ENCODE measurements at places on chromosomes 12 and 14.
A peak's percentile ranks its signal among the peaks of the same experiment; 100 is the strongest.

DNA sequence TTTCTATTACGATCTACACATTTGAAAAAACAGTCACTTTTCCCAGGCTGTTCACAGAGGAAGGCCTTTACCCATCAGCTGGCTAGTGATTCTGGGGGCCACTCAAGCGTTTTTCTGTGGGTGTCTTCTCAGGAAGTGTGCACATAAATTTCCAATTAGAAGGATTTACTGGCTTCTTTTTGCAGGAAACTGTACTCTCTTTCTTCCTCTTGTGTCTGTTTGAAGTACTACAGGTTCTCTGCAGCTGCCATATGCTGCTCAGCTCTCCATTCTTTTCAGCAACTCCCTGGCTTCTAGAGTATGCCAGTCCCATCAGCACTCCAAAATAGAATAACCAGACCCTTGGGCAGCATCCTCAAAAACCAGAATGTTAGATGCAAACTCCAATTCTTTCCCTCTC, 110.4 kb upstream of the NAV3 start:
- DNase-seq = no peak

DNA sequence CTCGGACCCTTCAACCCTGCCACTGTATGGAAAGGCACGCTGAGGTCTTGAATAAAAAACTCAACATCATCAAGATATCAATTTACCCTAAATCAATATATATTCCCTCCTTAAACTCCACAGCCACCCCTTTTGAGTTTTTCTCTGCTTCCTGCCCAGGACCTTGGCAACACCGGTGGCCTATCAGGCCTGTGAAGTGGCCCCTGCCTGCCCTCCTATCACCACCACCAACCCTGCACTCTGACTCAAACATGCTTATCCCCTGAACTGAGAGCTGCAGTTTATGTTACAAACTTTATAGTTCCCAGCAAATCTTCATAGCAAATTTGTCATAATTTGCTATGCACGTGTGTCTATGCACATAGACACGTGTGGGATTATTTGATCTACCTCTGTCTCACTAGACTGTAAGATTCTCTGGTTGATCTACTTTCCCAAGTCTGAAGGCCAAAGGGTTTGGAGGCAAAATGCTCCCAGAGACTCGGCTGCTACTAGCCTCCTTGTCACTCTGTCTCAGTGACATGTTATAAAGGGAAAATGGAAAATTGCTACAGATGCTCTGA, 63.4 kb downstream of the SPTB start:
- DNase-seq = no peak

GRCh38 chr12:112353393-112353792, 28.8 kb downstream of the HECTD4 start:
- no peak for DNase-seq

- no peak for DNase-seq
These were observed 11.5 kb downstream of the COL2A1 start for GRCh38 chr12:47992776-47993175.

GRCh38 chr14:96072076-96072475, 32.9 kb downstream of the C14orf132 start:
- no peak for DNase-seq

DNA sequence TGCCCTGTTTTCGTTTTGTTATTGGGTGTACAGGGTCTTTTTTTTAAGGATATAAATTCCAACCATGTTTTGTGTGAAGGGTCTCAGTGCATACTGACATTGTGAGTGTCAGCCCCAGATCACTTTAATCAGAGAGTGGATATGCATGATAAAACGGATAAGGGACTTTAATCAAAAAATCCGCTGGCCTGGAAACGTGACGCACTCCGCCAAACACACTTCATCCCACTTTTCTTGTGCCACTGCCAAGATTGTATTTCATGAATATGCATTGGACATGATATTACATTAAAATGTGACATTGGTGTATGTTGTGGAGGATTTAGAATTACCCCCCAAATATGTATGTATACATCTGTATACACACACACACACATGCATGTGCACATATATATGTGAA, 273.1 kb downstream of the VRK1 start:
- no peak for DNase-seq

GRCh38 chr12:55996715-55997534, at the start of gene SUOX:
TSS of gene SUOX (plus strand) at chr12:55997276. CDS start at chr12:56002222, 4,946 bp downstream.
- DNase-seq = no peak

GRCh38 chr12:9741726-9742125, 8.8 kb upstream of the CLECL1 start:
- DNase-seq = peak; percentile 74

DNA sequence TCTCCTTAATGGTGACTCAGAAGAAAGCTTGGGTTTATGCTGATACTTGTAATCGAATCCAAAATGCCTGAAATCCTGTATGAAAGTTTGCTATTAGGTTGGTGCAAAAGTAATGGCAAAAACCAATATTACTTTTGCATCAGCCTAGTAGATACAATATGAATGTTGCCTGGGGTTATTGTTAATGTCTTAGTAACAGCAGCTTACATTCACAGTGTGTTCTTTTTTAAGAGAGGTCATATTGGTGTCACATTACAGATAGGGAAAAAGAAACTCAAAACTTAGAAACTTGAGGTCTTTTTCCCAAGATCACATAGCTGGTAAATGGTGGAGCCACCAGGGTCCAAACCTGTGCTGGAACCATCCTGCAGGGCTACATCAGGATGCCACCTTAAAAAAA, 25.2 kb downstream of the SRGAP1 start:
- no peak for DNase-seq

DNA sequence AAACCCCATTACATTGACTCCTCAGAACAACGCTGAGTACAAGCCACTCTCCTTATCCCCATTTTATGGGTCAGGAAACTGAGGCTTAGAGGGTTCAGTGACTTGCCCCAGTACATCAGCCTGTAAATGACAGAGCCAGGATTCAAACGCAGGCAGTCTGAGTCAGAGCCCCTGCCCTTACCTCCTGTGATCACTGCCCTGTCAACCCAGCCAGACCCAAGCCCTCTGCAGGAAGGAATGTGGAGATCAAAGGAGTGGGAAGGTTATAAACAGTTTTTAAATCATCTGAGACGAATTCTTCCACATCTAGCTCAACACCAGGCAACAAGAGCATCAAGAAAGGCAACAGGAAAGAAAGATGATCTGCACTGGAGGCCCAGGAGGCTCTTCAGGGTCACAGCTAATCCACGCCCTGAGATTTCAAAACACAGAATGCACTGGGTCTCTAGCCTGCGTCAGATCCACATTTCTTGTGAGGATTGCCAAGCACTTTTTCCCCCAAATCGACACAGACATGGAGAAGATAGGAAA, 38.5 kb downstream of the SPTB start:
- DNase-seq = no peak

GRCh38 chr14:61470261-61470960, 149.0 kb downstream of the PRKCH start:
- DNase-seq = no peak

DNA sequence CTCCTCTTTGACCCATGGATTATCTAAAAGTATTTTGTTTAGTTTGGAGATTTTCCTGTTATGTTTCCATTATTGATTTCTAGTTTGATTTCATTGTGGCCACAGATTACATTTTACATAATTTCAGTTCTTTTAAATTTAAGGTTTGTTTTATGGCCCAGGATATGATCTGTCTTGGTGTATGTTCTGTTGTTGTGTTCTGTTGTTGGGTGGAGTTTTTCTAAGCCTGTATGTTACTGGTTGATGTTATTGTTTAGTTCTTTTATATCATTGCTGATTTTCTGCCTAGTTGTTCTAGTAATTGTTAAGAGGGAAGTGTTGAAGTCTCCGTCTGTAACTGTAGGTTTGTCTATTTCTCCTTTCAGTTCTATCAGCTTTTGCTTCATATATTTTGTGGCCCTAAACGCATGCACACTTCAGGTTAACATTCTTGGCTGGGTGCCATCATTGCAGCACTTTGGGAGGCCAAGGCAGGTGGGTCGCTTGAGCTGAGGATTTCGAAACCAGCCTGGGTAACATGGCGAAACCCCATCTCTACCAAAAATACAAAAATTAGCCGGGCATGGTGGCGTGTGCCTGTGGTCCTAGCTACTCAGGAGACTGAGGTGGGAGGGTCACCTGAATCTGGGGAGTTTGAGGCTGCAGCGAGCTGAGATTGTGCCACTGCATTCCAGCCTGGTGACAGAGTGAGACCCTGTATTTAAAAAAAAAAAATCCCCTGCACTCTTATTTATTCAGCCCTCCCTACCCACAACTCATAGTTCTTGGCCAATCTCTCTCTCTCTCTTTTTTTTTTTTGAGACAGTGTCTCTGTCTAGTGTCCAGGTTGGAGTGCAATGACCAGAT, 28.1 kb upstream of the CFL2 start:
- DNase-seq = no peak

DNA sequence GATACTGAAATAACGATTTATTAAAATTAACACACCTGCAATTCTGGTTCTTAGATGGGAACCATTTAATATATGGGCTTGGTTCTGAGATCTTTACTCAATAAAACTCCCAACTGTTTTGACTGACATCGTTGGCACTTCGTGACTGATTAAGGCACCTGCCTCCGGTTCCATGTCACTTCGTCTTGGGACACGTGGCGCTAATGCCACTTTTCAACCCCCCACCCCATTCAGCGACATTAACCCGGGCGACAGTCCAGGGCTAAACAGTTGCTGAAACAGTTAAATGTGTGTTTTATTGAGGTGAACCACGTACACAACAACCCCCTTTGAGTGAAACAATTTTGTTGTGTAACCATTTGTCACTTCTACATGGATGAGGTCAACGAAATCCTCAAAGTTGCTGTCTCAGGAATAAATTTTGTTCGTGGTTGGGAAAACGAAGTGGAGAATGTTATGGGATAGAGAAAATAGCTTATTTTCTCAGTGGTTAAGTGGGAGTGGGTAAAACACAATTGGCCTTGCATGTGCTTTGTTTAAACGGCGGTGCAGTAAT, 9.9 kb upstream of the SLC38A2 start:
- no peak for DNase-seq

DNA sequence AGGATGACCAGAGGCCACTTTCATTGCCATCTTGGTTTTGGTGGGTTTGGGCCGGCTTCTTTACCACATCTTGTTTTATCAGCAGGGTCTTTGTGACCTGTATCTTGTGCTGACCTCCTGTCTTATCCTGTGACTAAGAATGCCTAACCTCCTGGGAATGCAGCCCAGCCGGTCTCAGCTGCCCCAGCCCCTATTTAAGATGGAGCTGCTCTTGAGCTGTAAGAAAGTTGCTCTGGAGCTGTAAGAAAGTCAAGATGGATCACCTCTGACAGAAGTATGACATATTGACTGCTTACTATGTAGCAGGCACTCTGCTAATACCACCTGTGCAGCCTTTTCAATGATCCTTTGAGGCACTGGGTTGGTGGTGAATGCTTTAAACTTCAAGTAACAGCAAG, 52.1 kb downstream of the RIN3 start:
- no peak for DNase-seq

DNA sequence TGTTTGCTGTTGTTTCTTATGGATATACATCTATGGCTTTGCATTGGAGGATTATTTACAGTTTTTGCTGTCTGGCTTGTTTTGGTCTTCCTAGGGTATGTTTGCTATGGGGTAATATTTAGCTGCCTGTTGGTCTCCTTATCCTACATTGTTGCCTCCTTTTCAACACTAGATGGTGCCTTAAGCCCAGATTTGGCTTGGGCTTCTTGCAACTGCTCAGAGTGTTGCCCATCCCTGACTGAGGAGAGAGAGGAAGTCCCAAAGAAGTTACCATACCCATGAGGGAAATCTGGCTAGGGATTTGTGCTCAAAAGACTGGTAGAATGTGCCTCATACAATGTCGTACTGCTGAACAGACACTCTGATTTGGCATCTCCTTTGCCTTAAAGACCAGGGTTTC, 94.6 kb upstream of the MUCL1 start:
- no peak for DNase-seq
